ENCODE measurements at places on chromosomes 16 and 17. TPM values are rescaled to one million over a fixed set of nuclear protein-coding genes. Genes with fewer than 3 reads are reported as not detected.
A peak's percentile ranks its signal among the peaks of the same experiment; 100 is the strongest.

GRCh38 chr17:47896672-47897490, 845 bp downstream of the SP2 start:
- no peak for DNase-seq

DNA sequence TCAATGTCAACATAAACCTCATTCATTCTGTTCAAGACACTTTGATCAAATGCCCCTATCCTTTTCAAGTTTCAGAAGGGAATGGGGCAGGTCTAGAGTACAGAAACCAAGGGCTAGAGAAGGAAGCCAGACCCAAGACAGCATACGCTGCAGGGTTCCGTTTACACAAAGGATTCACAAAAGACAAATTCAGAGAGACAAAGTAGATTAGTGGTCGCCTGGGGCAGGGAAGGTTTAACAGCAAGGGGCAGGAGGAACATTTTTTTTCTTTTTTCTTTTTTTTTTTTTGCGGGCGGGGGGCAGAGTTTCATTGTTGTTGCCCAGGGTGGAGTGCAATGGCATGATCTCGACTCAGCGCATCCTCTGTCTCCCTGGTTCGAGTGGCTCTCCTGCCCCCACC, 19.9 kb upstream of the TRAP1 start:
- no peak for DNase-seq

GRCh38 chr17:57521606-57522005, 223.5 kb downstream of the CCDC182 start:
- no peak for DNase-seq

GRCh38 chr16:10813099-10813455, 5.5 kb downstream of the TVP23A start:
- no peak for DNase-seq

DNA sequence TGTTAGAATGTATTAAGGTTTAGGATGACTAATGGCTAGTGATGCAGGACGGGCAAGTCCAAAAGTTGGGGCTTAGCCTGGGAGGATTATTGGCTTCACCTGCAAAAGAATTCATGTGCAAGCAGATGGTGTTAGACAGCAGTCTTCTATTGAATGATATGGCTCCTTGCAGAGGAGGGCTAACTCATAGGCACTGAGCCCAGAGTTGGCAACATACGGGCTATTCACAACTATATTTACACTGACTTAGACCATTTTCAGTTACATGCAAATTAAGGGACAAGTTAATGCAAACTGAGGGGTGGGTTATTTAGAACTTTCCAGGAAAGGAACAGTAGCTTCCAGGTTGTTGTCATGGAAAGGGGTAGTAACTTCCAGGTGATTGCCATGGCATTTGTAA, 1017.1 kb upstream of the EEF2KMT start:
- no peak for DNase-seq

The CDH8 gene
- not detected for total RNA-seq

The CTRB1 gene
- total RNA-seq: not detected

GRCh38 chr16:51757505-51757904, 606.4 kb upstream of the SALL1 start:
- no peak for DNase-seq

DNA sequence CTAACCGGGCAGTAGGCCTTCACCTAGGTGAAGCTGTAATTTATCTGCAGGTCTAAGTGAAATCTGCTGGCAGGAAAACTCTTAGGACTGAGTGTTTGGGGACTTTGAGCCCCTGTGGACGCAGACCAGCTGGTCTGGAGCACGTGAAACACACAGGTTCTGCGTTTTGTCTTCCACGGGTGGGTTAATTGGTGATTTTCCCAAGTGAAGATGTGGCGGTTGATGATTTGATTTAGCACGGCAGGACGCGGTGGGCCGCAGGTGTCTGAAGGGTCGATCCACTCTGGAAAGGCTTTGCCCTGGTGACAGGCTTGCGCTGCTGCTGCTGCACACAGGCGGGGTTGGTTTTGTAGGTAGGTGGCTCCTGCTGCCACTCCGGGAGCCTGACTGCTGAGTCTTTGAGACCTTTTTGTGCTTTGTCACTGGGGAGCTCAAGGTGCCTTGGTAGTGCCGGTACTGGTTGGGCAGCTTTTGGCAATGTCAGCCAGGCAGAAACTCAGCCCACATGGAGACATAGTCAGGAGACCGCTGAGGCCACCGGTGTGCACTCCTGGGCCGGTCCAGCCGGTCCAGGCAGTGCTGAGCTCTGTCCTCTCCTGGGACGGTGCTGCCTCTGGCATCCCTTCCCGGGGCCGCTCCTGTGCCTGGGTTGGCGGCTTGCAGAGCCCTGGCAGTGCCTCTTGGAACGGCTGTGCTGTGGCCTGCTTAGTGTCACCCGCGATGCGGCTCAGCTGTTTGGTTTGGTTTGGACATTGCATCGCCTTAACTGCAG, 2.3 kb downstream of the BAIAP2 start:
- DNase-seq: no peak

GRCh38 chr17:6936370-6937028, 59.4 kb upstream of the ALOX12 start:
- peak; percentile 50 for DNase-seq

DNA sequence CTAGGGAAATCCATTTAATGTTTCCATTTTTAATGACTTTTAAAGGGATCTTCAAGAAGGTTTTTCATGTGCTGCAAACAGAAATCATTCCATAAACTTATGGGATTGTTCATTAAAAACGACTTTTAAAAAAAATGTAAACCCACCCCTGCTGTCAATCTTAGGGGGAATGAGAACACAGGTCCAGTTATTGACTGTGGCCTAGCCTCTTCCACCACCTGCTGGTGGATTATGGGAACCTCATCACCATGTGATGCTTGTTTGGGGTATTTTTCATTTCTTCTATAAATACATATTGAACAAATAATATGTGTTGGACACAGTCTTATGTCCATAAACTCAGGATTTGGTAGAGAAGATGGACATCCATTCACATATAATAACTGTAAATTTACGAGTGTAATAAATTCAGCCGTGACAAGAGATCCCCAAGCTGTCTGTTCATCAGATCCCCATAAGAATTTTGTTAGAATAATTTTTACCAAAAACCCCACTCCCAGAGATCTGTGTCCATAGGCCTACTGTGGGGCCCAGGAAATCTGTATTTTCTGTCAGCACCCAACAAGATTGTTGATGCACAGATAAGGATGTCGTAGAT, 42.0 kb upstream of the TMC5 start:
- DNase-seq: peak; percentile 26

- DNase-seq: peak; percentile 84
These were observed 14.0 kb downstream of the ERN1 start for GRCh38 chr17:64115822-64116534.

- DNase-seq: peak; percentile 97
These were observed 5.4 kb downstream of the PGS1 start for GRCh38 chr17:78383725-78384471.
